ENCODE measurements at places on chromosomes 7 and 10.

GRCh38 chr7:129613016-129613337, 1.5 kb downstream of the NRF1 start:
- DNase-seq, result no peak

- DNase-seq, result no peak
Measured at GRCh38 chr10:21888959-21889358, 114.6 kb downstream of the DNAJC1 start.

DNA sequence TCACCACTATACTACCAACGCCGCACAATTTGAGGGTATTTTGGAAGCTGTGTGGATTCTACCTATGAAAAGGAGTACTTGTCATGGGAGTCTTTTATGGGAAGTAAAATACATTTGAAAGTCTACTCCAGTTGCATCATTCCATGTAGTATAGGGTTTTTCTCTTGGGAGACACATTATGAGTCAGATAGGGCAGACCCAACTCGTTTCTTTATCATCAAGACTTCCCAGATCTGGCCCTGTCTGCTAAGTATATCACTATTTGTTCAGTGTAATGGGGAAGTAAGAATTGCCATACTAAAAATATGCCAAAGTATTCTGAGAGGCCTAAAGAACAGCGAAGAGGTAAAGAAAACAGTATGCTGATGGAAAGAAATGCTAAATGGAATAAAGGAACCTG, 144.2 kb downstream of the SPAG6 start:
- DNase-seq, result no peak

- no peak for DNase-seq
Measured at GRCh38 chr7:23338863-23339262, 39.7 kb downstream of the MALSU1 start.

GRCh38 chr7:40889099-40889498, 754.3 kb downstream of the SUGCT start:
- no peak for DNase-seq

DNA sequence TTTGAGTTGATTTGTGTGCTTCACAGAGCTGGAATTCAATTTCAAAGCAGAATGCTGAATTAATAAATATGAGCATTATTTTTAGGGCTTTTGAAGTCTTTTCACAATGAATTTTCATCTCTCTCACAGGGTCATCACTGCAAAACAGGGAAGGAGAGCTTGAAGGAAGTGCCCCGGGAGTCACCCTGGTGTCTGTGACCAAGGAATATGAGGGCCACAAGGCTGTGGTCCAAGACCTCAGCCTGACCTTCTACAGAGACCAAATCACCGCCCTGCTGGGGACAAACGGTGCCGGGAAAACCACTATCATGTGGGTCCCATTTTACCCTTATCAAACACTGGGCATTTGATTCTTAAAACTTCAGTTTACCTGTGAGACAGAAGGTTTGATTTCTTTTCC, 217.7 kb downstream of the ABCA13 start:
- no peak for DNase-seq

DNA sequence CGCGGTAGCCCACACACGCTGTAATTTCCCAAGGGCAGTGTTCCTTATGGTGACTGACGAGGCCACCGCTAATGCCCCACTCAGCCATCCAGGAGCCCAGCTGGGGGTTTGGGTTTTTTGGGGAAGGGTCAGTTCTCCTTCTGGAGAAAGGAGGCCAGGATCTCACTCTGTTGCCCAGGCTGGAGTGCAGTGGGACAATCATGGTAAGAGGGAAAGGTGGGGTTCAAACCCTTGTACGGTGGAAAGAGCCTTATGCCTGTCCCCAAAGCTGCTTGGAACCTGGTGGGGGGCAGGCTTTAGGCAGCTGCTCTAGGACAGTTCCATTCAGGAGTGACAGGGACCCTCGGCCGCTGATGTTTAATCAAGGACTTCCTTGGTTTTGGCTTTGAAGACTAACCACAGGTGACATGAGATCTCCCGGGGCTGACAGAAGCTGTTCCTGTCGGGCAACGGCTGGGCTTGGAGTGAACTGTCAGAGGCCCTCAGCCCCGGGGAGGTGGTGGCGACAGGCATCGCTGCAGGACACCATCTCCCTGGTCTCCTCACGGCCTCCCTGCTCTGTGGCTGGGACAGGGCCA, 84.5 kb downstream of the CARD11 start:
- DNase-seq, result no peak

GRCh38 chr7:15085366-15085765, 182.8 kb upstream of the DGKB start:
- DNase-seq, result no peak

- DNase-seq, result no peak
Measured at GRCh38 chr7:4018601-4019316, 663.3 kb upstream of the FOXK1 start.
